GM04503 (cell line): ENCODE measurements at places on chromosomes 11 and 22.

DNA sequence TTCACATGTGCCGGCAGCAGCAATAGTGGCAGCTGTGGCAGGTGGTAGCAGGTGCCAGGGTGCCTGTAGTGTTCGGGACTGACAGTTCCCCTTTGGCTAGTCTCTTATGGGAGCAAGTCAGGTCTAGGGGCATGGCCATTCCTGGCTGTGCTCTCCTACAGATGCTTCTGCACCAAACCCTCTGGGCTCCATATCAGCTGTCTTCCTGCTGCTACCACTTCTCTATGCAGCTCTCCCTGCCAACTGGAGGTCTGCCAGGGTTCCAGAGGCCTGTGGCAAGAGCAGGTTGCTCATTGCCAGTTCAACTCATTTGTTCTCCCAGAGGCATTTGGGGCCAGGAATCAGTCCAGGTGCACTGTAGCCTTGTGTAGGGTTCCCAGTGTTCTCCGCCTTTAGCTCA is 473.7 kb downstream of the JRKL start:
- DNase-seq, result no peak

- no peak for DNase-seq
Observed at GRCh38 chr11:126029805-126030204, 32.9 kb downstream of the CDON start.

GRCh38 chr11:33292311-33292710 is 35.1 kb downstream of the HIPK3 start:
- DNase-seq, result no peak

GRCh38 chr11:316891-317301 is 3.1 kb downstream of the IFITM1 start:
- no peak for DNase-seq

DNA sequence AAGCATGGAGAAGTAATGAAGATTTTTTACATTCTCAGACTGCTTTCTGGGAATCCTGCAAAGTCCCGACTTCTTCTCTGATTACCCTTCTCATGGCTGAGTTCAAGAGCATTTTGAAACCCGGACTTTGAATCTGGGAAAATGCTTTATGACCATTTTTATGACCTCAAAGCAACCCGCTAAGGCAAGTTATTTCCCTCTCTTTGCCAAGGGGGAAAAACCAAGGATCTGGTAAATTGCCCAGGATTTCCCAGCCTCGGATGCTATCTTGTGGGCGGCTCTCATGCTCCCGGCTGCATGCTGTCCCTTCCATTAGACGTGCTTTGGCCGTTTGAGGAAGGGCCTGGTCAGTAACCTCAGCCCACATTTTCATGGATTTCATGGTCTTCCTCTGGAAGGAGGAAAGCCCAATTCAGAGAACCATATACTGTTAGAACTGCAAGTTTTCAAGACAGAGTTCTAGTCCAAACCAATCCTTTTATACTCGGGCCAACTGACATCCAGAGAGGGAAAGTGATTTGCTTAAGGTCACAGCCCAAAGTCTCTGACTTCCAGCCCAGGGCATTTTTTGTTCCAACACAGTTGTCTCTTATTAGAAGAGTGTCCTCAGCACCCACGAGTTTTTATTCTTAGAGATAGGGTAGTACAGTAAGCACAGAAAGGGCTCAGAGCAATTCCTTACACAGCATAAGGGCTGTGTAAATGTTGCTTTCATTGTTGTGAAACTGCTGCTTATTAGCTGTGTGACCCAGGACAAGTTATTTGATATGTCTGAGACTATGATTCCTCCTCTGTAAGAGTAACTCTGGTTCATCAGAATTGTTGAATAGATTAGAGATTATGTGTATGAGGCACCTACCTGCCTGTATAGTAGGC is 77.4 kb downstream of the NAV2 start:
- peak; percentile 91 for DNase-seq

DNA sequence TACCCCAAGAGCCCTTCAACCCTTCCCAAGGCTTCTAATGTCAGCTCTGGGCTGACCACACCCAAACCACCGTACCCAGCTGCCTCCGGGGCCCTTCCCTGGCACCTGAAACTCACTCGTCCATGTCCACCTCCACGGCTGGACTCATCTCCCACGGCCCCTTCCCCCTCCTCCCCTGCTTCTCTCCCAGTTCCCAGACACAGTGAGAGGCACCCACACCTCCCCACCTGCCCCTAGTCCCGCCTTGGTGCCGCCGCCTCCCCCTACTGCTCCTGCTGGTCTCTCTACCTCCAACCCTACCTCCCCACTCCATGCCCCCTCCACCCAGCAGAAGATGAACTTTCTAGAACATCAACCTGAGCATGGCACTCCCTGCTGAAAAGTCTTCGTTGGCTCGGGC is 39.5 kb downstream of the ELFN2 start:
- DNase-seq, result no peak

DNA sequence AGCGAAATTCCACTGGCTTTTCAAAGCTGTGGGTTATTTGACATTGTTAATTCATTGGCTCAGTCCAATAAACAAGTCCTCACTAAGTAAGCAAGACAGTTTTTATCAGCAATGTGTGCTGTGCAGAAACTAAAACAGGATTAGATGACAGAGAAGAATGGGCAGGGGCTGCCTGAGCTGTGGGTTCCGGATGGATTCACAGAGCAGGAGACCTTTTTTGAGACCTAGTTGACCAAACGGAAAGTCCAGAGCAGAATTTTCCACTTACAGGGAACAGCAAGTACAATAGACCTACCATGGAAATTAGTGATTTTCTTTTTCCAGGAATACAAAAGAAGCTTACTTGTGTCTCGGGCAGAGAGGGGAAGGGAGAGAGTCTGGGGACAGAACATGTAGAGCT is 5.2 kb upstream of the KDM4F start:
- DNase-seq, result no peak

DNA sequence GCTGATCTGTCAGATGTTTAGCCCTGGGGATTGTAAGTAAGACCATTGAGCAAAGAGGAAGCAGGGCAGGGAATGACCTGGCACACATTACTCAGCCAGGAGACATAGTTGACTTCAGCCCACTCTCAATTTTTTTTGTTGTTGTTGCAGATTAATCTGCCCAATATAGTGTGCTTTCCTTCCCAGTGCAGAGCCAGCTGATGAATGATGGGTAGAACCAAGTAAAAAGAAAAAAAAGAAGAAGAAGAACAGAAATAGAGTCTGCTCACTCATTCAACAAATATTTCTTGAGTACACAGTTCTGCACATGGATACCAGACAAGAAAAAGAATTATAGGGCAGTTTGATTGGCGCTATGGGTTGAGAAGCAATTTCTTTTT is 292.7 kb downstream of the ETS1 start:
- no peak for DNase-seq

- DNase-seq, result peak; percentile 30
Observed at GRCh38 chr11:71563406-71563805, 2.0 kb upstream of the KRTAP5-10 start.

DNA sequence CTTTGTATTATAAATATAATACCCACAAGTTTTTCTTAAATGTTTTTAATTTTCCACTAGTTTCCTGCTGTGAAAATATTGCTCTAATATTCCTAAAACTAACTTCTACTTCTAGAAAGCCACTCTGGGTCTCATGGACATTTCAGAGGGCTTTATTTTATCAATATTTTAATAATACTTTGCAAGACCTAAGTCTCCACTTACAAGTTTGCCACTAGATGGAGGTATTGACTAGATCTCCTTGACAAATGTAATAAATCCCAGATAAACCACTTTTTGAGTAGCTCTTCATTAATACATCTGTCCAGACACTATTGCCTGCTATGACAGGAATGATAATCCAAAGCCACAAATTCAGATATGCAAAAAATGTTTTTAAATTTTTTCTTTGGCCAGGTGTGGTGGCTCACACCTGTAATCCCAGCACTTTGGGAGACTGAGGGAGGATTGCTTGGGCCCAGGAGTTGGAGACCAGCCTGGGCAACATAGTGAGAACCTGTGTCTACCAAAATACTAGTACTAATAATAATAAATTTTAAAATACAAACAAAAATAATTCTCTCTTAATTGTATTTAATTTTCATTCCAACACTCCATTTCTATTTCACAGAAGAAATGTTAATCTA is 3.5 kb upstream of the ACAT1 start:
- no peak for DNase-seq

DNA sequence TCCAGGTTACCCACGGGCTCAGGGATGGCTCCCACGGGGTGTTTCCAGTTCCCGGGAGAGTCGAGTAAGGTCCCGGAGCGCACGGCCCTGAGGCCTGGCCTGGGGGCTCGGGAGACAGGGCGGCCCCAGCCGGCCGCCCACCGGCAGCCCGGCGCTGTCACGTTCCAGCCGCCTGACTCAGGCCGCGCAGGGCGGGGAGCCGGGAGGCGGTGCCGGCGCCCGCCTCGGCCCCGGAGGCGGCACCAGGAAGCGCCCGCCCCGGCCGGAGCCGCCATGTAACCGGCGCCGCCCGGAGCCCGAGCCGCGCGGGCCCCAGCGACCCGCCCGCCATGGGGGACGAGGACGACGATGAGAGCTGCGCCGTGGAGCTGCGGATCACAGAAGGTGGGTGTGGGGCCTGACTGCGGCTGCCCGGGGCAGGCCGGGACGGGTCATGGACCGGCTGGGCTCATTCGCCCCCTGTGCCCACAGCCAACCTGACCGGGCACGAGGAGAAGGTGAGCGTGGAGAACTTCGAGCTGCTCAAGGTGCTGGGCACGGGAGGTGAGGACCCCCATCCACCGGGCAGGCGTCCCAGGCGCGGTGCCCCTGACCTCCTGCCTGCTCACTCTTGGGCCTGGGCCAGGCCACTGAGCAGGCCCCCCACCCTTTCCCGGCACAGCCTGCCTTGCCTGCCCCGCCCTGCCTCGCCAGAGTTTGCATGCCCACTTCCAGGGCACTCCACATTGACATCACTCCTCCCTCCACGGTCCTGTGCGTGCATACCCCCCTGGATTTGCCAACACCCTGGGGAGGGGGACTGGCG is at the start of gene RPS6KA4:
Gene RPS6KA4, plus strand, starts transcription at position 256 of the 805 bp plus-strand sequence. Its CDS starts 74 bp downstream, at position 330.
- DNase-seq, result no peak

- DNase-seq, result no peak
Observed at GRCh38 chr11:68327586-68328370, 15.4 kb downstream of the LRP5 start.

DNA sequence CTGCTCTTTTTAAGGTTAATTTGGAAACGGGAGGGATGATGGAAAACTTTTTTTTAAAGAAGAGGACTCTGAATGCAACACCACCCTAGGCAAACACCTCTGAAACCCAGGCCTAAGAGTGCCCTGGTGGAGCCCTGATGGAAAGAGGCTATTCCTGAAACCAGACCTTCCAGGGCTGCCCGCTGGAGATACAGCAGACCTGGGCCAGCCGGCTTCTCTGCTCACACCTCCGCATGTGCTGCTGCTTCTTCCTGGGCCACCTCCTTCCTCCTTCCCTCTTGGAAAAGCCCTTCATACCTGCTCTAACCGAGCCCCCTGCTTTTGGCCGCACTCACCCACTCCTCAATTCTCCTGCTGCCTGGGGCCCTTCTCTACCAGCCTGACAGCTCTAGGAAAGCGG is 37.9 kb downstream of the DUSP8 start:
- DNase-seq, result no peak

DNA sequence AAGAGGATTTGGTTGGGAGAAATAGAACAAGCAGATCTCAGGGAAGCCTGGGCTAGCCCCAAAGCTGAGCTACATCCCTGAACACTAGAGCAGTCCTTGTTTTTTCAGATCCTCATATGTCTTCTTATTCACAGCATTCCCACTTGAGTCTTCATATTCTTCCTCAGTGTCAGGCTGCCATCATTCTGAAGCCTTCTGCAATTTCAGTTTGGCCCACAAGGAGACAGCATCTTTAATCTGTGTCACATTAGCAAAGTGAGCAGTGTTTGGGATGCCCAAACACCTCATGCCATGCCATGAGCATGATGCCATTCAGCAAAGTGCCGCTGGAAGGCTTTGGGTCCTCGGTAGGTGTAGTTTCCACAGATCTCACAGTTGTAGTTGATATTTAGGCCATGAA is 56.6 kb downstream of the SCN3B start:
- DNase-seq, result no peak

- DNase-seq, result peak; percentile 45
Observed at GRCh38 chr11:84855508-84856245, 771.5 kb downstream of the DLG2 start.

GRCh38 chr11:58730507-58731089 is 1.1 kb downstream of the GLYAT start:
- DNase-seq, result no peak

- no peak for DNase-seq
Observed at GRCh38 chr11:66335531-66336233, 552 bp downstream of the RIN1 start.

DNA sequence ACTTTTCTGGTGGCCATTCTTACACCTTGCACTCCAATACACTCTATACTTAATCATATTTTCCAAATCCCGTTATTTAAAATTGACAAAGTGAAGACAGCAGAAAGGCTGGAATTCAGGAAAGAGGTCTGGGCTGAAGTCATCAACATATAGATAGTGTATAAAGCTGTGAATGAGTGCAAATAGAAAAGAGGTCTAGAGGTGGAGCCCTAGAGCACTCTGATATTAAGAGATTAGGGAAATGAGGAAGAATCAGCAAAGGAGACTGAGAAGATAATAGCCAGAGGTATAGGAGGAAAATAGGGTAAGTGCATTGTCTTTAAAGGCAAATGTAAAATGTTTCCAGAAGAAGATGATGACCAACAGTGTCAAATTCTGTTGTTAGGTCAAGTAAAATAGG is 7.9 kb downstream of the CTR9 start:
- no peak for DNase-seq

DNA sequence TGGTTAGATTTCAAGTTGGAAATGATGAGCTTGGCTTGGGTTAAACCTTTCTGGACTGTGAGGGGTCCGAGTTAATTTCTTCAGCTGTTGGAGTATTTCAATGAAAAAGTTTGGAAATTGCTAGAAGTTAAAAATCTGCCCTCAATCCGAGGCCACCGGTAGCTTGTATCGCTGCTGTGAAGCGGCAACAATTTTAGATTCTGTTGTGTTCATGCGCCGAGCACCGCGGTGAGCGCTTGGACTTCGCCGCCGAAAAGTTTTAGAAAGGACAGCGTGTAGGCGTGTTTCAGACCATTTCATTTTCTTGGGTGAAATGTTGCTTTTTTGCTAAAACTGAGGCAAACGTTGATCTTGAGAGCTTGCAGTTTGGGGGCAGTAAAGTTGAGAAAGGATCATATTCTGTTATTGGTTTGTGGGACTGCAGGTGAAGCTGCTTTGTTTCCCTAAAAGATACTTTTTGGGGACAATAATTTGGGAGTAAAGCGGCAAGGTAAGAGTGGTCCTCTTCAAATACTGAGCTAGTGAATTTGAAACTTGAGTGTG is 928 bp downstream of the FBXO7 start:
- peak; percentile 17 for DNase-seq

- no peak for DNase-seq
Observed at GRCh38 chr11:78737891-78738290, 163.2 kb upstream of the NARS2 start.

- peak; percentile 81 for DNase-seq
Observed at GRCh38 chr11:72975778-72976521, 161.7 kb downstream of the ATG16L2 start.

- no peak for DNase-seq
Observed at GRCh38 chr11:75869661-75870455, 54.8 kb downstream of the UVRAG start.

DNA sequence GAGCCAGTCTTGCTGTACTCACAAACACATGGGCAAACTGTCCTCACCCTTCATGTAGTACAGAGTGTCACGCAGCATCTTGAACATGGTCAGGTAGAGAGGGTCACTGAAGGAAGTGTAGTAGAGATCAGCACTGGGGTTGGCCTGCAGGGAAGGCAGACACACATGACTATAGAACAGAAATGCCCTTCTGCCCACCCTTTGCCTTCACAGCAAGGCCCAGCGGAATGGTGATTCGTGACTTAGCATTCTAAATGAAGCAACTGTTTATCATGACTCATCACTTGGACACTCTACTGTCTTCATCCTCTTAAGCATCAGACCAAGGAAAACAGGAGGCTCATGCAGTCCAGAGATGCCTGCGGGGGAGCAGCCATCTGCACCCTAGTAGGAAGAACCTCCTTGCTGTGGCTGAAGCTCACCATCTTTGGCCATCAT is 33.4 kb downstream of the SERPIND1 start:
- DNase-seq, result peak; percentile 93
